ENCODE measurements at places on chromosomes 1 and 21.

- DNase-seq, result no peak
These were observed 52.5 kb upstream of the ZNF648 start for GRCh38 chr1:182113879-182114626.

DNA sequence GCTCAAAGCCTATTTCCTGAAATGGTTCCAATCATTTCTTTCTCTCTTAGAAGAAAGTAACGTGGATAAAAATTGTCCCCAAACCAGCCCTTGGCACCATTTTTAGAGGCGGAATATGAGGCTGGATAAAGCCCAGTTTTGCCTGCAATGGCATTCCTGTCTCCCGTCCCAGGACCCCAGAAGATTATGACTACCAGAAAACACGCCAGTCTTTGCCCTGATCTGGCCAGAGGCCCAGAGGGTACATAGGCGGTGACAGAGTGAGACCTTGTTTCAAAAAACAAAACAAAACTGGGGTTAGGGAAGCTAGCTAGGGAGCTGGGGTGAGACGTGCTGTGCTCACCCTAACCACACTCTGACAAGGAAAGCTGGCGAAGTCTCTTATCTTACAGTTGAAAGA is at the start of gene AADACL4:
Gene AADACL4, plus strand, starts transcription at position 301 of the 400 bp plus-strand sequence. CDS start 462 bp downstream, outside the sequence.
- no peak for DNase-seq

DNA sequence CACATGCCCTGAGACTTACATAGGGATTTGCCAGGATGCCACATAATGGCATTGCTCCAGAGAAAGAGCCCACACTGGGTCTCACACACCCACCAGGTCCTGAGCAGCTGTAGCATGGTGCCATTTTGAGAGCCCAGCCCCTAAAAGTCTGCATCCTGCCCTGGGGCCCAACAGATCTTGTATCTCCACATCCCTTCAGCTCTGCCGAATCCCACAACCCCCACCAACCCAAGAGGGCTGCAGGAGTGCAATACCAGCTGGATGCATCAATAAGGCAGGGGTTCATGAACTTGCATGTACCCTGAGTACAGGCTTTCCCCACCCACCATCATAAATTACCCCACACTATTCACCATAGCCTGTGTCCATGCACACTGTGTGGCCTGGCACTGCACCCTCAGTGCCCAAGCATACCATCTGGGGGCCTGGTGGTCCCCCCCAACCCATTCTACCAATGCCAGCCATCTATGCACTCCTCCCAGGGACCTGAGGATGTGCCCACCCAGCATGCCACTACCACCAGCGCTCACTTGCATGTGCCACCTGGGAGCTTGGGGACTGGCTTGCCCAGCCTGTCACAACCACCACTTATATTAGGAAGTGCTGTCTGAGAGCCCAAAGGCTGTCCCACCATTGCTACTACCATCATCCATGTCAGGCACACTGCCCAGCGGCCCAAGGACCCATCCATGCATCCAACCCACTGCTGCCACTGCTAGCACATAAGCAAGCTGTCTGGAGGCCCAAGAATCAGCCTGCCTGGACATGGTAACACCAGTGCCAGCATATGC is 4.1 kb upstream of the KRTAP12-2 start:
- DNase-seq, result no peak

GRCh38 chr21:25837533-25838265 is 102.9 kb downstream of the GABPA start:
- no peak for DNase-seq

GRCh38 chr1:191368891-191369654 is 789.2 kb upstream of the RGS18 start:
- DNase-seq, result no peak

- DNase-seq, result no peak
These were observed 40.9 kb upstream of the ATF3 start for GRCh38 chr1:212567638-212568037.

DNA sequence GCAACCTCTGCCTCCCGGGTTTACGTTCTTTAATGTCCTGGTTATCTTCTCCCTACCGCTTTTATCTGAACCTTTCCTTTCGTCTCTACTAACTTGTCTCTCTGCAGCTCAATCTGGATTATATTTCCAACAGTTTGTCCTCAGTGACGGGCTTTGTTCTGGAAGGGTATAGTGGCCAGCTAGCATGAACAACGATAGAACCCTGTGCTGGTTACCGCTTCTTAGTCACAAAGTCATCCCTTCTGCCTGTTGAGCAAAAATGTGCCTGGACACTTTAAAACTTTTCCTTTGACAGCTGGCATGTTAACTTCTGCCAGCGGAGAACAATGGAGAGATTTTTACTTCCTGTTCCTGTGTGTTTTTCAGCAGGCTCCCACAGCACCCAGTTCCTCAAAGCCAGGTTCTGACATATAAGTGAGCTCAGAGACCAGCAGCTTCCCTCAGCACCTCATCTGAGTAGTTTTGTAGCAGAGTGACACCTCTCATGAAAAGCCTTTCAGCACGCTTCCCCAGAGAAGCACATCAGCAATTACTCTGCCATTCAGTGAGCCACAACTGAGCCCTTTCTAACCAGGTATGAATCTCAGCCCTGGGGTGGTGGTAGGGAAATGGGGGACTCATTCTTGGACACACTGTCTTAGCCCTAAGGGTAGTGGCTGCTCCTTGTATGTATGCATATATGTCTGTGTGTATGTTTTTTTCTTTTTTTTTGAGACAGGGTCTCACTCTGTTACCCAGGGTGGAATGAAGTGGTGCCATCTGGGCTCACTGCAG is 23.6 kb upstream of the CCDC17 start:
- DNase-seq, result peak; percentile 77

GRCh38 chr21:33390479-33390878 is 12.7 kb upstream of the IFNGR2 start:
- DNase-seq, result no peak
